Fibroblast of skin of abdomen (primary cell): ENCODE measurements at places on chromosomes 16 and 17.

- DNase-seq, result peak; percentile 45
Observed at GRCh38 chr17:73194514-73195222, 1.8 kb downstream of the COG1 start.

- DNase-seq, result no peak
Observed at GRCh38 chr17:2837147-2837561, 40.9 kb downstream of the RAP1GAP2 start.

- no peak for DNase-seq
Observed at GRCh38 chr17:64085650-64086005, 44.3 kb downstream of the ERN1 start.

DNA sequence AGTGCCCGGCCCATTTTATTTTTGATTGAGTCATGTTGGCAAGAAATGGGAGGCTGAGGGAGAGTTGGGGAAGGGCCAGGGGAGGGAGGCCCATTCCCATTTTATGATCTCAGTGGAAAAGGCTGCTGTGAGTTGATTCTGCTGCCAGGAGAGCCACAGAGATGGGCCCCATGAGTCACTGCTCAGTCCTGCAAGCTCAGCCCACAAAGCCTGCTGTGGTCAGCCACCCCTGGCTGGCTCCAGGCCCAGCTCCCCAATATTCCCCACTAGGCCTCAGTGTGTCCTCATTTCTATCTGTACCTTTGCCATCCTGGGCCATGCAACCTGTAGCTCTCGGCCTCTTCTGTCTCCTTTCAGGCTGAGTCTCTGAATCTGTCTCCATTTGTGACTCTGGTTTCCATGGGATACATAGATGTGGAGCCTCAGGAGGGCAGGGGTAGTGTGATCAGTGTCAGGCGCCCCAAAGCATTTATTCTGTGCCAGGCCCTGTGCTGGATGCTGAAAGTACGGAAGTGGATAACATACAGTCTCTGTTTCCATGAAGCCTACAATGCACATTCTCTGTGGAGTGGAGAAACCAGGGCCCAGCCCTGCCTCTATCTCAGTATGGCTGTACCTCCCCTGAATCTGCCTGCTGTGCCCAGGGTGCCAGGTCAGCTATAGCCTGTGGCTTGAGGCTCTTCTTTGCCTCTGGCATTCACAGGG is 1.9 kb upstream of the PLEKHG4 start:
- peak; percentile 99 for DNase-seq

DNA sequence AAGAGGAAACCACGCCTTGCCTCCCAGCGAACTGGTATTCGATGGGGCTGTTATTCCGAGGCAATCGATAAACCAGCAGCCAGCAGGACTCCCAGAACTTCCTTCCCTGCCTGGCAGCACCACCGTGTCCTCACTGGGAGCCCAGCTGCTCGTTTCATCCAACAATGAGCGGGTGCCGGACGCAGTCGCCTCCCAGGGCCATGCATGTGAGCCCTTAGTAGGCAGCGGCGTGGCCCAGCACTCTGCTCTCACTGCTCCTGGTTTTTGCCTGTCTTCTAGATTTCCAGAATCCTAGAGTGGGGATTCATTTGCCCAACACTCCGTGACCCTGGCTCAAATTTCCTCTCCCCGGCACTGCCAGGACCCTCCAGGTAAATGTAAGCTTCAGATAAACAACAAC is 29.1 kb upstream of the RASD1 start:
- no peak for DNase-seq

DNA sequence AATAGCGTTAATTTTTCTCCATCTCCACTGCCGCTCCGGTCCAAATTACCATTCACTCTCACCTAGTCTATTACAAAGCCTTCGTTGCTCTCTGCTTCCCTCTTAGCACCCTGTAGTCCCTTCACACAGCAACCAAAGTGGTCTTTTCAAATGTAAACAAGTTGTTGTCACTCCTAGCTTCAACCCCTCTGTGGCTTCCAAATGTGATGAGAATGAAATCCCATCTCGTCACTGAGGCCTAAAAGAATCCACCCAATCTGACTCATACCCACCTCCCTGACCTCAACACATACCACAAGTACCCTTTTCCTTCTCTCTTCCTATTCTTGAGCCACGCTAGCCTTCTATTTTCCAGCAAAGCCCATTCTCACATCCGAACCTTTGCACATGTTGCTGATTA is 2.2 kb upstream of the PELP1 start:
- peak; percentile 18 for DNase-seq

DNA sequence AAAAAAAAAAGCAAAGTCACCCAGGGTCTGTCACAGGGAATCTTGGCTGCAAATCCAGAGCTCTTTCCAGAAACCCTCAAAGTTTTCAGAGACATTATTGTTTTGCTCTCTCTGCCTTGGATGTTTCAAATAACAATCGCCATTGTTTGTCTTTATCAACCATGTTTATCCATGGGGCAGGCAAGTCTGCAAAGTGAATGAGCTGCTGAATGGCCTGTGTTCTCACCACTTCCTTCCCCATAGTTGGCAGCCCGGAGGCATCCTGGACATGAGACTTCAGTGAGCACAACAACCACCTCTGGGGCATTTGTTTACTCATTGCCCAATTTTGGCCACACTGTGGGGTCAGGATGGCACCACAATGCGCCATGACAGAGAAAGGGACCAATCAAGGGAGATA is 53.1 kb upstream of the USP7 start:
- DNase-seq, result no peak

GRCh38 chr16:56041556-56042140 is 149.6 kb upstream of the GNAO1 start:
- DNase-seq, result no peak

DNA sequence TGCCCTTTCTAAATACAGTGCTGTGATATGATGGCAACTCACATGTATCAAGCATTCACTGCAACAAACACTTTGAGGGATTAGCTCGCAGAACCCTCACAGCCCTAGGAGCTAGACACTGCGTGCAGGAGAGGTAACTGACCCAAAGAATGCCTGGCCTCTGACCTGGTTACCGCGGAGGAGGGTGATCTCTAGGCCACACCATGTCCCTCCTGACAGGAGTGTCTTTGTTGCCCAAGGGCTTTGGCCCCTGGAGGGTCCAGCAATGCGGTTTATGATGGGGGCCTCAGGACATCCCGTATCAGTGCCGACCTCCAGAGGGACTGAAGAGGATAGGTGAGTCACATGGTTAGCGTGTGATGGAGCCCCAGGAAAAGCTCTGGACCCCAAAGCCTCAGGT is 130.6 kb downstream of the MGAT5B start:
- DNase-seq, result no peak

GRCh38 chr16:67659675-67660563 is at the start of gene ACD:
Gene ACD, minus strand, starts transcription at chr16:67660260. Its CDS starts 40 bp downstream, at chr16:67660220.
- peak; percentile 89 for DNase-seq

DNA sequence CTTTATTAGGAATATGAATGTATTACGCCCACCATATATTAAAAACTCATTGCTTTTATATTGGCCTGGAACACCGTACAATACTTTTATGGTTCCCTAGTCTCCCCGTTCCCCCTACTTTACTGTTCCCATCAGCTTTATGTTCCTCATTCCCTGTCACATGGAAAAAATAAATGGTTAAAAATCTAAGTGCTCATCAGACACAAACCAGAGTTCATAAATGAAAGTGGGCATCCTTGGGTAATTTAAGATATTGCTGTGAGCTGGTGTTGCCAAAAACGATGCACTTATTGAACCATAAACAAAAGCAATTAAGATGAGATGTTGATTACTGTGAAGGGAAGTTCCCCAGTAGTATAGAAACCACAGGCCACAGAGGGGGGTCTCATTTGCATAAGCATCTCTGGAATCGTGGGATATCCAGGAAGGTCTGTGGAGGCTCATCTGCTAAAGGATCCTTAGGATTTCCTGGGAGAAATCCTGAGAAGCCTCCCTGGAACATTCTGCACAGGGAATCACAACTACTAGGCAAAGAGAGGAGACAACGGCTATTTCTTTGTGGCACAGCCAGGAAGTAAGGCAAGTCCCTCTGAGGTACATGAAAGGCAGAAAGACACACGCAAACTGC is 591.4 kb upstream of the CDH11 start:
- DNase-seq, result no peak

DNA sequence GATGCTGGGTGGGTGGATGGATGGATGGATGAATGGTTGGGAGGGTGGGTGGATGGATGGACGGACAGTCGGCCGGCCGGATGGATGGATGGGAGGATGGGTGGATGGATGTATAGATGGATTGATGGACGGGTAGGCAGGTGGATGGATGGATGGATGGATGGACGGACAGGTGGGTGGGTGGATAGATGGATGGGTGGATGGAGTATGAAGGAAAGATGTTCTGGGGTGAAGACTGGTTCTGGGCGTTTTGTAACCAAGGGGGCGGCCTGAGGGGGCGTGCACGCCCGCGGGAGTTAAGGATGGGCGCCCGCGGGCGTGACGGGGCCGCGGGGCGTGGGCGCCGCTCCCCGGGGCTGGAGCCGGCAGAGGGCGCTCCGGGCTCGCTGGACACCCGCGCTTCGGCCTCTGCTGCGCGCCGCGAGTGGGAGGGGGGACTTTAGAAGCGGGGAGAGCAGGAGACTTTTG is at the start of gene NECAB2:
Gene NECAB2, plus strand, starts transcription at position 407 of the 468 bp plus-strand sequence. CDS start 405 bp downstream, outside the sequence.
- peak; percentile 13 for DNase-seq

DNA sequence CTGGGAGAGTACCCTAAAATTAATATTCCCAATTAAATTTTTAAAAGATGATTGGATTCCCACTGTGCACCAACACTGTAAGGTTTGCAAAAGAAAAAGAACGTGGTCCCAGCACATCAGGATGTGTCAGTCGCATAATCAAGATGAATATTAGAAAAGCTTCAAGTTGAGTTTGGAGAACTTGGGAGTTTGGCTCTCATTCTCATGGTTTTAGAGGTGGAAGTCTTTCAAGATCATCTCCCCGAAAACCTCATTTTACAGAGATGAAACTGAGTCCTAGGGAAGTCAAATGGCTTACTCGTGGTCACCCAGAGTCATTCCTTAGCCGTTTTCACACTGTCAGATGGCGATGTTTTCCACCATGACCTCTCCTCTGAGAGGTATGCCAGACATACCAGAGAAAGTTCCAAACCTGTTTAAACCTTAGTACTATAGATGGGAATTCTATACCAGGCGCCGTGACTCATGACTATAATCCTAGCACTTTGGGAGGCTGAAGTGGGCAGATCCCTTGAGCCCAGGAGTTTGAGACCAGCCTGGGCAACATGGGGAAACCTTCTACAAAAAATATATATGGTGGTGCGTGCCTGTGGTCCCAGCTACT is 1.2 kb downstream of the SEC14L1 start:
- DNase-seq, result no peak

GRCh38 chr17:30186761-30187160 is 48.7 kb downstream of the SLC6A4 start:
- no peak for DNase-seq

DNA sequence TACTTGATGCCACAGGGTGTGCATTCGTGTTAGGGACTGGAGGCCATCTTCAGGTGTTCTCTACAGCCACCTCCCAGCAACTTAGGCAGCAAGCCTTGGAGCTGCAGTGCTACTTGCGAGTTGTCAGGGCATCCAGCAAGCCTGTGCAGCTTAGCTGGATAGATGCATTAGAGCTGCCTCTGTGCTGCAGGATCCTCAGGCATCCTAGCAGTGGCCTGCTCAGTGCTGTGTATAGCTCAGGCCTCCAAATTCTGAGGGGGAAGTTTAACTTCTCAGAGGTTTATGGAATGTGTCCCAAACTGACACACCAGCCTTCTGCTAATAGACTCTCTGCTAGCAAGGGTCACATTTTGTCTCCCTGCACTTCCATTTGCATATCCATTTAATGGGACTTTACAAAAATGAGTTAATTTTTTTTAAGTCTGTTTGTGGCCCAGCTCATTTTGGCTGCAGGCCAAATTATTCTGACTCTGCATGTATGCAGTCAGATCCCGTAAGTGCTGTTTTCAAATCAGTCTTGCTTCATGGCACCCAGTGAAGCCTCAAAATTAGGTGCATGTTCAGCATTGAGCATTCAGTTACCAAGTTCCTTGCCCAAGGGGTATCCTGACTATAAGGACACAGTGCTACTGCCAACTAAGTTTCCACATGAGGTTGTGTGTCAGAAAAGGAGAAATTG is 6.8 kb downstream of the GABARAPL2 start:
- DNase-seq, result no peak

- DNase-seq, result no peak
Observed at GRCh38 chr16:84234321-84235241, 5.2 kb downstream of the KCNG4 start.

DNA sequence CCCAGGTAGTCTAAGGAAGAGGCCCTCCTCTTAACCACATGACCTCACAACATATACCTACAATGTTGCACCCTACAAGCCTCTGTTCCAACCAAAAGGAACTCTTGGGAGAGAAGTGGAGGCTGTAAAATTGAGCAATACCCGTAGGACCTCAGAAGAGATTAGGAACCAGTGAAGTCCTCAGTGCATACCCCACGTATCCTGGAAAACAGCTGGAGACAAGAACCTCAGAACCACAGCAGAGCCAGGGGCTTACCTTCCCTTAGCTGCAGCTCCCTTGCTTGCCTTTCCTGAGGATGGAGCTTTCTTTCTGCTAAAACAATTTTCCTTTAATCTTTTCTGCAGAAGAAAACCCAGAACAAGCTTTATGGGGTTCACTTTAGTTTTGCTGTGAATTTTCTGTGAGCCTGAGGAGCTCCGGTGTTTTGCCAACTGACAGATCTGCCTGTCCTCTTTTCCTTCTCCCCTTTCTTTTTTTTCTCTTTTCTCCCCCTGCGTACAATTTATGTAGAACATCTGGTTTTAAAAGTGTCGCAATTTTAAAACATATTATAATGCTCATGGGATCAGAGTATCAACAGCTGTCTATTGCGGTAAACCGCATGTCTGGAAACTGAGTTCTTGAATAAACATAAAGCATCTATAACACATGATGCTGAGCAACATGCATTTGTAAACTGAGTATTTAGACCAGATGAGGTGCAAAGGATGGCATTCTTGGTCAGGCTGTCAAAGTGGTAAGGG is 226.4 kb upstream of the MAF start:
- peak; percentile 54 for DNase-seq

- DNase-seq, result no peak
Observed at GRCh38 chr16:88978608-88979346, 1.8 kb upstream of the CBFA2T3 start.
